ENCODE measurements at places on chromosomes 5 and 9. TPM values are rescaled to one million over a fixed set of nuclear protein-coding genes. Genes with fewer than 3 reads are reported as not detected.

DNA sequence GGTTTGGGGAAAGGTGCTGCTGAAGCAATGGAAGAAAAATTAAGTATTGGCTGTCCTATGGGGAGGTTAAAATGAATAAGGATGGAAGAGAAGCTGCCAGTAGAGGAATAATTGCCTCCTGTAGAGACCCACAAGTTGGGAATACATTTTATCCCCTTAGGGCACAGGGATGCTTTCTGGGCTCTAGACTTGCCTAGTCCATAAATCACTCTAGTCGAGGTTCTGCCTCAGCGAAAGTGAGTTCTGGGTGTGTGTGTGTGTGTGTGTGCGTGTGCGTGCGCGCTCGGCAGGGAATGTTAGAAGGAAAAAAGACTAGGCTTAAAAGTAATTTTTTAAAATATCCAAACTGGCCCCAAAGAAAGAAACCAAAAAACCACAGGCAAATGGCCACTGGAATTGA lies 291.6 kb downstream of the DOCK8 start:
- no peak for DNase-seq

GRCh38 chr5:151345187-151345807 lies 2.1 kb downstream of the SLC36A2 start:
- DNase-seq, result no peak

GRCh38 chr5:143401227-143402016 lies 2.1 kb downstream of the NR3C1 start:
- peak; percentile 16 for DNase-seq

GRCh38 chr9:68720656-68721313 lies 15.7 kb downstream of the PIP5K1B start:
- no peak for DNase-seq

GRCh38 chr9:102796244-102796643 lies 198.9 kb upstream of the CYLC2 start:
- no peak for DNase-seq

DNA sequence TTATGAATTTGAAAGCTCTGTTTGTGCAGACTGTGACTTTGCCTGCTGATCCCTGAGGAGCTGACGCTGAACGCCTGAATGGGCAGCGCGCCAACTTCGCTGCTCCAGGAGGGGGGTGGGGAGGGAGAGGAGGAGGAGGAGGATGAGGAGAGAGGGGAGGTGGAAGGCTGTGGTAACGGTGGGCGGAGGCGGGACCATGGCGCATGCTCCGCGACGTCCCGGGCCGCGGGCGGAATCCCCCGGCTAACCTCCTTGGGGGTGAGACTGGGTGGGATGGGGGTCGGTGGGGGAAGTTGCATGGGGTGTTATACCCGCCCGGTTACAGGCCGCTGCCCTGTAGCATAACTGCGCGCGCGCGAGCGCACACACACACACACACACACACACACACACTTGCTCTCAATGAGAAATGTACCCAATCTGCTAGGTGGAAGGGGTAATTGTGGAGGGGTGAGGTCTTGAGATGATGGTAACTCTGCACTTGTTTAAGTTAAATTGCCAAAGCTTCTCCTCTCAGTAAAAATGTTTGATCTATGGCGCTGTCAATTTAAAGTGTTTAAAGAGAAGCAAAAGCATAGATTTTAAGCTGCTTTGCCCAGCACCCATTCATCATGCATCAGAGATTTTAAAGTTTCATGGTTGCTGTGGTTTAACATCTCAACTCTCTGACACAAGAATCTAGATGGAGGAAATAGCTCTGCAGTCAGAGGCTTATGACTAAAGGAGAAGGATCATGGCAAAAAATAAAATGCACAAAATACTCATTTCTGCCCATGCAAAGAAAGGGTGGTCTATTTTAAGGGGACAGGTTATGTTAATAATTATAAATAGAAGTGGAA lies 76.6 kb upstream of the TBCA start:
- peak; percentile 54 for DNase-seq

DNA sequence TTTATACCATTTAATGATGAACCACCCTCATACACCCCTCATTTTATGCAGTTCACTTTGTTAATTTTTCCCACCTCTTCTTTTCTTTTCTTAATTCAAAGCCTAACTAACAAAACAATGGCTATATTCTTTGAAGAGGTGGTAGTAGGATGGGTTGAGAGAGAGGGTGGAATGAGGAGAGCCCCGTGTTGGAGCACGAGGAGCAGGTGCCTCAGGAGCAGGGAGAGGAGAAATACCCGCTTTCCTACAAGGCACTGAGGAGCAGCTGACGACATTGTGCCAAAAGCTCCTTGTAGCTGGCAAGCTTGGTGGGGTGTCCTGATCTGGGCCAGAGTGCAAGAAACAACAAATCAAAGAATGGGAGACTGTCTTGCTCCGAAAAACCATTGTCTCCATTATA lies 129.6 kb downstream of the HTR4 start:
- no peak for DNase-seq

DNA sequence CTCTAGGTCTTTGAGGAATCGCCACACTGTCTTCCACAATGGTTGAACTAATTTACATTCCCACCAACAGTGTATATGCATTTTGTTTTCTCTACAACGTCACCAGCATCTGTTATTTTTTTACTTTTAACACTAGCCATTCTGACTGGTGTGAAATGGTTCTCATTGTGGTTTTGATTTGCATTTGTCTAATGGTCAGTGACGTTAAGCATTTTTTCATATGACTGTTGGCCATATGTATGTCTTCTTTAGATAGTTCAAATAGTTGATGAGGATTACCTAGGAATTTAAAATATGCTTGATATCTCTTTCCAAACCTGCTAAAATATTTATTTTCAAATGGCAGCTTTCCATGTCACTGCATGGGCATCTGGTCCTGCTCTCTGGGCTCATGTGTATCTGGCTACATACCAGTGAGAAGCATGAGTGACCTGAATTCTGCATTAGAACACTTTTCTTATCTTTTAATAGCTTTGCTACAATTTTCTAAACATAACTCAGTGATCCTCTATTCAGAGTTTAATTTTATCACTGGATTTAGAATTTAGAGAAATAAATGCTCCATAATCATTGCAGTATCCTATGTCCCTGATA lies 95.8 kb upstream of the ADAMTS16 start:
- no peak for DNase-seq

DNA sequence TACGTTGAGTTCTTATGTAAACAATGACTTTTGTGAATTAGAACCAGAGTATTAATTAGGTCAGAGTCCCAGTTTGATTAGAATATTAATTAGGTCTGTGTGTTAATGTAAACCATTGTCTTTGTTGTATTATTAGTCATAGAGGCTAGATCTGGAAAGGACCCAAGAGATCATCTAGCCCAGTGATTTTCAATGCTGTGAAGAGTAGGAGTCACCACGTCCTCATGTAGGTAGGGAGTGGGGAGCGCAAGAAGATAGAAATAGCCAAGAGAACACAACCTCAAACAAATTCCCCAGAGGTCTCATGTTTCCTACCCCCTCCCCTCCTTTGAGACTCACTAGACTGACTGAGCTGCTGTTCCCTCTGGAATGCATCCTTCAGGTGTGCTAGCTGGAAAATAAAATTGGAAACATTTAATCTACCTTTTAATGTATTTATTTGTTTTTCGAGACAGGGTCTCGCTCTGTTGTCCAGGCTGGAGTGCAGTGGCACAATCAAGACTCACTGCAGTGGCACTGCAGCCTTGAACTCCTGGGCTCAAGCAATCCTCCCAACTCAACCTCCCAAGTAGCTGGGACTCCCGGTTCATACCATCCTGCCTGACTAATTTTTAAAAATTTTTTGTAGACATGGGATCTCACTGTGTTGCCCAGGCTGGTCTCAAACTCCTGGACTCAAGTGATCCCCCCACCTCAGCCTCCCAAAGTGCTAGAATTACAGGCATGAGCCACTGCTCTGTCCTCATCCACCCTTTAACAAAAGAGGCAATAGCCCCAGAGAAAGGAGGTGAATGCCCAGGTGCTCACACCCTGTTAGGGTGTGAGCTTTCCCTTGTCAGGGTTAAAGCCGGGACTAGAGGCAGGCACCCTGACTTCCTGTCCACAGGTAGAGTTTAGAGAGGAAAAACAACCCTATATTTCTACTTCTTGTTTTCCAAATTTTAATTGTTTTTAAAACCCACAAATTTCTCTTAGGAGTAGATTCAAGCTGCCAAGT lies 92.9 kb downstream of the INIP start:
- no peak for DNase-seq

- DNase-seq, result no peak
Measured at GRCh38 chr5:51380603-51381207, 2.5 kb upstream of the ISL1 start.

DNA sequence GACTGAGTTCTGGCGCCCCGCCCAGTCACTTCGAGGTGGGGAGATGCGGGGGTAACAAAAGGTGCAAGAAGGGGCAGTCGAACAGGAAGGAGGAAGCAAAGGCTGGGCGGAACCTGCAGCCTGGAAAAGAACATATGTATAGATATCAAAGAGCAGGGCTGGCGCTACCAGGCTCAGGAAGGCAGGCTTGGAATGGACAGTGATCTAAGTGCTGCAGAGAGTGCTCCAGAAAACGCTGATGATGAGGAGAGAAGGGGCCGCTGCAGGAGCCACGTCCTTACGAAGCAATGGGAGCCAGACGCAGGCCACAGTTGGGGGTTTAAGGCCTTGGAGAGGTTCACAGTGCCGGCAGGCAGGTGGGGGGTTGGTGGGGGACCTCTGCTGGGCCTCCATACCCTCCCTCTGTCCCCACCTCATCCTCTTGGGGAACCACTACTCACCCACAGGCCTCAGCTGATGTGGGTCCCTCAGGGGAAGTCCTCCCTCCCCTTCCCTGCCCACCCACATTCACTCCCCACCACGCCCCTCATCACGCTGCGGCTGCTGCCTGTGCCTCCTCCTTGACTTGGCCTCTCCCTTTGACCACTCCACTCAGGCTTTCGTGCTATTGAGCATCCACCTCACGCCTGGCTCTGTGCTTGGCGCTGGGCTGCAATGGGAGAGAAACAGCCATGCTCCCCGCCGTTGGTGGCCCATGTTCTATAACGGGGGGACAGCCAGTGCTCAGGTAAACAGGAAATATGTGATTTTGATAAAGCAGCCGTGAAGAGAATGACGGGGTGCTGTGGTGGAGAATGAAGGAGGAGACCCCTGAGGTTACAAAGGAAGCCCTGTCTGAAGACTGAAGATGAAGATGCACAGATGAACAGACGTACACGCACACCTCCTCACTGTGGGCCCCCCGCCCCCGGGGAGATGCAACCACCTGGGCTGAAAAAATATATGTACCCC lies 40.5 kb upstream of the RPL26L1 start:
- no peak for DNase-seq

DNA sequence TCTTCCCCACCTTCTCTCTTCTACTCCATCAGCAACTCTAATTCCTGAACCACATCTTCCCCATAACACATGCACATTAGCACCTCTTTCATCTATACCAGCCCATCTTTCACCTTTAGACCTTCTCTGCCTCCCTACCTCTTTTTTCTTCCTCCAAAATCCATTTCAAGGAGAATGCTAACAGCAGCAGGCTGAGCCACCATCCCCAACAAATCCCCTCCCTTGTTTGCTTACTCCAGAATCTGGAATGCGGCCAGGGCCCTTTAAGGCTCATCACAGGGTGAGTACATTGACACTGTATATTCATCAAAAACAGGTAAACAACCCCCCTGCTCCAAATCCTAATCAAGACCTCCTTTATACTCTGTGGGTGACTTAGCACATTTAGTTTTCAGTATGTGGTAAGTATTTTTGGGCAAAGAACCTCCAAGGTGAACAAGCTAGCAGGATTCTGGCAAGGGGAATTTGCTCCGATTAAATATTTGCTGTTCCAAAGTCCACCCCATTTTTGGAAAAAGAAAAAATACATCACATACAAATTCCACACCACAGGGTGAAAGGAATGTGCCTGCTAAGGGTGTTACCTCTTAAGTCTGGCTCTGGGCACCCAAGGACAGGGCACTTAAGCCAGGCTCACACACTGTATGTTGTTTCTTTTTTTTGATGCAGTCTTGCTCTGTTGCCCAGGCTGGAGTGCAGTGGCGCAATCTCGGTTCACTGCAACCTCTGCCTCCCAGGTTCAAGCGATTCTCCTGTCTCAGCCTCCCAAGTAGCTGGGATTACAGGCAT lies 71.4 kb downstream of the SERINC5 start:
- no peak for DNase-seq

GRCh38 chr9:133160742-133161546 lies 2.8 kb downstream of the GBGT1 start:
- DNase-seq, result peak; percentile 64

DNA sequence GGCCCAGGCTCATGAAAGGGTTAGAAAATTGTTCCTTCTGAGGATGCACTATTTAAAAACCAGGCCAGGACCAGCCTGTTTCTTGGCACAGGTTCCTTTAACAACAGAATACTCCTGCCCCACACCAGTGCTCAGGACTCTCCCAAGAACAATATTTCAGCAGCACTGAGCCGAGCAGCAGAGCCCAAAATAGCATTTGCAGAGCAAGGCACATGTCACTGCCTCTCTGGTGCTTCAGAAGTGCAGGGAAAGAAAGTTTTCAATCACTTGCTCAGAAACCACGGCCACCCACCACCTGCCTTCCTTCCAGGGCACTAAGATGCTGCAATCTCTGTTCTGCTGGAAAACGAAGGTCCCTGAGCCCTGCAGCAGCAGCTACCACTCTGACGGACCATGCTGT lies 77.6 kb downstream of the SIL1 start:
- no peak for DNase-seq

DNA sequence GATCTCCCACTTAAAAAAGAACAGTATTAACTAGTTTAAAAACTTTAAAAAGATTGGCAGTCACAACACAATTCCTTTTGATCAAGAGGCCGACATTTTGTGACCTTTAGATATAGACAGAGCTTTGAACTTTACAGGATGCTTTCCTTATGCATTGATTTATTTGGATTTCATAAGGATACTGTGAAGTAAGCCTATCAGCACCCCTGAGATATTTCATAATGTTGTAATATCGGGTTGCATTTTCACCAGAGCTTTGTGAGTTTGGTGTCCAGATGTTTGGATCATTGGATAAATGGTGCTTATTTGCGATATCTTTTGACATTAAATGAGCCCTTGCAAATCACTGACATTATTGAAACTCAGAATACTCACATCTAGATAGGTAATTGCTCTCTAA lies 7.7 kb downstream of the PALM2AKAP2 start:
- DNase-seq, result no peak

GRCh38 chr5:96880444-96881164 lies 4.3 kb downstream of the ERAP2 start:
- DNase-seq, result peak; percentile 78

- peak; percentile 15 for DNase-seq
Measured at GRCh38 chr9:110797611-110798010, 129.0 kb downstream of the MUSK start.

Gene KCNT1
- not detected for polyA plus RNA-seq

Gene PCDHGC5
- 0.59 TPM for polyA plus RNA-seq

Gene PPWD1
- polyA plus RNA-seq, result 2.7 TPM

Gene G3BP1
- 82.5 TPM for polyA plus RNA-seq

Gene SH2D3C
- 0.08 TPM for polyA plus RNA-seq

Gene GNA14
- not detected for polyA plus RNA-seq

Gene UAP1L1
- polyA plus RNA-seq, result 3.9 TPM

Gene PANK3
- 11.4 TPM for polyA plus RNA-seq

Measured in mammary epithelial cell (primary cell).